ENCODE measurements at places on chromosomes 6 and 20.
A peak's percentile ranks its signal among the peaks of the same experiment; 100 is the strongest.

- DNase-seq = no peak
These were observed 83.1 kb downstream of the CAP2 start for GRCh38 chr6:17476511-17476910.

DNA sequence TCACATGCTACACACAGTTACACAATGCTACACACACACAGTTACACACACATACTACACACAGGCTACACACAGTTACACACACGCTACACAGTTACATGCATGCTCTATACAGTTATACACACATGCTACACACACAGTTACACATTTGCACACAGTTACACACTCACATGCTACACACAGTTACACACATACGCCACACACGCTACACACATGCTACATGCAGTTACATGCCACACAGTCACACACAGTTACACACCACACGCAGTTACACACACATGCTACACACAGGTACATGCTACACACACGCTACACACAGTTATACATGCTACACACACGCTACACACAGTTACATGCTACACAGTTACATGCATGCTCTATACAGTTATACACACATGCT, 15.6 kb downstream of the MYT1 start:
- no peak for DNase-seq

DNA sequence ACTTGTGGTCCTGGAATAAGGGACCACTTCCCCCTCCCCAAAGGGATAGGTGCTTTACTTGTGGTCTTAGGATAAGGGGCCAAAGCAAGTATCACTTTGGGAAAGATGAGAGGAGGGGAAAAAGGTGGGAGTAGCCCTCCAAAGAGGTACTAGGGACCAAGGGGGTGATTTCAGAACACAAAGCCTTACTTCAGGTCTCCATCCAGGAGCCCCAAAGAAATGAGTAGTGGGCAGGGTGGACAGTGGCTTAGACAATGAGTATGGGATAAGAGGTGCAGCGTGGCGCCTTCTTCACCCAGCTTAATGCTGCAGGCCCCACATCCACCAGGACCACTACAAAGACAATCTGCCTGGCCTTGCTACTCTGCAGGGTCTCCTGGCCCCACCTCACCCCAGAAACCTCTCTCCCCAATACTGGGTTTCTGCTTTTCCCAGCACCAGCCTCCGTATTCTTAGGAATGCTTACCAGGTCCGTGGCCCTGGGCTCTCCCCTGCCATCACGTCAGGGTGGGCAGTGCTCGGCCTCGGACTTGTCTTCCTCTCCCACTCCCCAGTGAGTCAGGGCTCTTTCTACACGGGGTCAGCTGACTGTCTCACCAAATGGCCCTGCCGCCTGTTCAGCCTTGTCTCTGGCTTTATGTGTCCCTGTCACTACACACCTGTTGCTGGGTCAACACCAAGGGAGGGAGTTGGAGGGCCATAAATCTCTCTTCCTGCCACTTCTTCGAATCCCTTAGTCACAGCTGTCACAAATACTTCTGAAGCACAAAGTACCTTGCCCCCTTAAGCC, 3.1 kb downstream of the NNAT start:
- peak; percentile 58 for DNase-seq

DNA sequence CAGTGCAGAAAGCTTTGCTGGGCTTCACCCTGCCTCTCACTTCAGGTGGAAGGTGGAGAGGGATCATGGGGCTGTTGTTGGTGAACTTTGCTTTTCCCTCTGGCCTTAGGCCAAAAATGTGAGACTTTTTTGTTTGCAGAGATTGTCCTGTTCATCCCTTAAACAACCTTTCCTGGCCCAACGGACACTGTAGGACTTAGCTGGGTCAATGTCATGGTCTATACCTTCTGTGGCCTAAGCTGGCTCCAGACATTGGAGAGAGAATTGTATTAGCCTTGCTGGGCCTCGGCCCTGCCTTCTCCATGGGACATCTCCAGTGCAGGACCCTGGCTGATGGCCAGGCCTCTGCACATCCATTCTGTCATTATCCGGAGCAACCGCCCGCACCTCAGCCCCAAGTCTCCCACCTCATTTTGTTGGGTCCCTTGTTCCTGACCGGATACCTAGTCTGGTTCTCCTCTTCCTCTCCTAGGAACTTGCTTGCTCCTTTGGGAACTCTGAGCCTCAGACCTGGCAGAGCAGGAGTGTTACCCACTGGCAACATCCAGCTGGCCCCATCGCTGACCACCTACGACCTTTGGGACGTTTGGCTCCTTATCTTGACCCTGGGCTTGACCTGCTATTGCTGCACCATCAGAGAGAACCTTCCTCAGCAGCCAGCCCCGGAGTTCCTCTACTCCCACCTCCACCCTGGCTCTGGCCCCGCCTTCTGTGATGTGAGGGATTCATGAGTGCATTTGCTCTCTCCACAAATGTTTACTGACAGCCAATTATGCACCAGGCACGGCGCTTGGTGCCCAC, 128.2 kb downstream of the BANF2 start:
- DNase-seq = no peak

GRCh38 chr20:47843886-47844567, 58.7 kb upstream of the SULF2 start:
- DNase-seq = no peak

DNA sequence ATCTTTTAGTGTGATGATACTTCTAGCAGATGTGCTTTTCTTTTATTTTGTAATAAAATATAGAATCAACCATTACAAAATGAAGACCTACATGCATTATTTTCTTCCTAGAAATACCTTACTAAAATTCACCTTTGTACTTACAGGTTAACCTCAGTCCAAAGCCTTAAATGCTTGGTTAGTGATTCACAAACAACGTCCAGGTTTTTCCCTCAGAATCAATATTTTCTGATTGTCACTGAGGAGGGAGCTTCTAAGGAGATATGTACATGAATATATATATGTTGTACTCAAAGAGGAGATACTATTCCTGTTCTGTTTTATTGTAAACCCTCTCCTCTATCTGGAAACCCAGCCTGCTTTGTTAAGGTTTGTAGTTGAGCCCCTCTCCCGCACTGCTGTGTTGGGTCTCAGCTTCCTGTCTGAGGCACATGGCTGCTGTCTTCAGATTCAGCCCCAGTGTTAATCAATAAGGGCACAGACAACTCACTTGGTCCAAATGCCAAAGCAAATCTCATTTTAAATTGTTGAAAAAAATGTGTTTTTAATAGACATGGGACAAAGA, 33.9 kb upstream of the HS3ST5 start:
- no peak for DNase-seq

GRCh38 chr6:19866985-19867627, 29.9 kb downstream of the ID4 start:
- no peak for DNase-seq

GRCh38 chr6:119671105-119671504, 321.5 kb upstream of the MAN1A1 start:
- no peak for DNase-seq

- no peak for DNase-seq
These were observed 24.0 kb downstream of the SNX3 start for GRCh38 chr6:108236791-108237190.

DNA sequence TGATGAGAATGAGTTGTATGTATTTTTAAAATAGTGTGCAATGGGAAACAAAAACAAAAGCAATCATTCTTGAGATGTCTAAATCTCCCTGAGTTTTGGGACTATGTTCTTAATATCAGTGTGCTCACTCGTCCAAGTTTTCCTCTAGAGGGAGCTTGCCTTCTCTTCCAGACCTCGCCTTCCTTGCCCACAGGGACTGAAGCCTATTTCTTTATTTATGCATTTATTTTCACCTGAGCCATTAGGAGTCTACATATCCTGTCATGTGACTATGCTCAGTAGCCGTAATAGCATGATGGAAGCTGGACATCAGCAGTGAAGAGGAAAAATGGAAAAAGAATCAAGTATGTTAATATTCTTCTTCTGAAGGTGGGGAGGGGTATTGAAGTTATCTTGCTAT, 131.2 kb downstream of the SH3BGRL2 start:
- no peak for DNase-seq

- DNase-seq = no peak
These were observed 91.7 kb downstream of the SCML4 start for GRCh38 chr6:107732461-107732860.

GRCh38 chr6:111175109-111175508, 87.8 kb downstream of the SLC16A10 start:
- no peak for DNase-seq

DNA sequence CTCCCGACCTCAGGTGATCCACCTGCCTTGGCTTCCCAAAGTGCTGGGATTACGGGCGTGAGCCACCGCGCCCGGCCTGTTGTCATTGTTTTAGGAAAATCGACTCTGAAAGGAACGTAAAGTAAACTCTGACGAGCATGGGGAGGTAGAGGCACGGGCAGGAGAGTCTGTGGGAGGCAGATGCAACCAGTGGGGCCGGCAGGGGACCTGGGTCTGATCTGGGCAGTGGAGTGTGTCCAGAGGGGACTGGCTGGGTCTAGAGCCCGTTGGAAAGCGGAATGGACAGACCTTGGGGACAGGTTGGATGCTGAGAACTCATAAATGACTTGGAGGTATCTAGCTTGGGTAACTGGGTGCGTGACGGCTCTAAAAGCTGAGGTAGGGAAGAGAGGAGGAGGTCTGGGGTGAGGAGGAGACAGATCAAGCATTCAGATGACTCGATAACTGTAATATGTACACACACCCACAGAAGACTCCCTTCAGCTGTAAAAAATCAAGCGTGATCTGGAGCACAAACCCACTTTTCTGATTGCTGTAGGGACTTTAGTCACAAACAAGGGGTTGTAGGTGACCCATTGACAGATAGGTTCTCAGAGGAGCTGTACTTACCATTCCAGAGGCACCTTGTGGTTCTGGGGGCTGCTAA, 22.4 kb downstream of the MANBAL start:
- peak; percentile 19 for DNase-seq

- no peak for DNase-seq
These were observed 48.6 kb upstream of the NAA20 start for GRCh38 chr20:19968466-19969073.

DNA sequence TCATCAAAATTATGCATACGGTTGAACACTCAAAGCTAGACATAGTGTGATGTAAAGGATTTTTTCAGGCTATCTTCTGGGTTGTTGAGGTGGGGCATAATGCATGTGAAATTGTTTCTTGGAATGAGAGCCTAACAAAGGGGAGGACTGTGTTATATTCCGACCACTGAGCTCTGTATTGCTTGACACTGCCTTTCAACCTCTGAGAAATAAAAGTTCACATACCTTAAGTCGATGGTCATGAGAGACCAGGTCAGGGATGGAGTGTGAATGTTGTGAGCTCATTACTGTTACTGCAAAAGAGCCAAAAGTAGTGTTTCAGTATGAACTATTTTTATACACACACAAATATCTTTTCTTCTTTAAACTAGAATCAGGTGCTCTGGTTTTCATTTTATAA, 5.0 kb downstream of the PFDN4 start:
- no peak for DNase-seq

GRCh38 chr6:153096792-153097191, 34.3 kb downstream of the RGS17 start:
- no peak for DNase-seq

DNA sequence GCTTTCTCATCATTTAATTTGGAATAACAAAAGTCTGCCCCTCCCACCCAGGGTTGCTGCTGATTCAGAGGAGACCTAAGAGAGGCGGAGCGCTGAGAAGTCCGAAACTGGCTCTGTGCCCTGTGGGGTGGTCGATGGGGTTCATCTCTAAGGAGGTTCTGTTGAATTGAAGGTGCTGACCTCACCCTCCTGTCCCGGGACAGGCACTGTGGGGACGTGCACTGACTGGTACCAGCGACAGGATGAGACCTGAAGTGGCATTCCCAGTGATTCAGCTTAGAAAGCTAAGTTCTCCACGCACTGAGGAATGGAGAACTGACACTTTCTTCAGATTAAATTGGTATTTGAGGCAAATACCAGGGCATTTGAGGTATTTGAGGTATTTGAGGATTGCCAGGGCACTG, 1.3 kb downstream of the GUCA1B start:
- no peak for DNase-seq

DNA sequence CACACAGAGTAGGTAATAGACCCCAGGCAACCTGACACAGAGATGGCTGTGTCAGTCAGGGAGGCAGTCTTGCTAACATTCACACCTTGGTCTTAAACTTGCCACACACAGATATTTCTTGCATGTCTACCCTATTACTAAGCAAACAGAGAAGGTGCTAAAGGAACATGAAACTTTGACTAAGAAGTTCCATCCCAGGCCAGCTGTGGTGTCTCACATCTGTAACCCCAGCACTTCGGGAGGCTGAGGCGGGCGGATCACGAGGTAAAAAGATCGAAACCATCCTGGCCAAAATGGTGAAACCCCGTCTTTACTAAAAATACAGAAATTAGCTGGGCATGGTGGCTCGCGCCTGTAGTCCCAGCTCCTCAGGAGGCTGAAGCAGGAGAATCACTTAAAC, 222.4 kb upstream of the JARID2 start:
- peak; percentile 82 for DNase-seq

- DNase-seq = no peak
These were observed 42.7 kb upstream of the HINT3 start for GRCh38 chr6:125913864-125914351.

GRCh38 chr6:144338474-144338873, 53.3 kb downstream of the UTRN start:
- no peak for DNase-seq

DNA sequence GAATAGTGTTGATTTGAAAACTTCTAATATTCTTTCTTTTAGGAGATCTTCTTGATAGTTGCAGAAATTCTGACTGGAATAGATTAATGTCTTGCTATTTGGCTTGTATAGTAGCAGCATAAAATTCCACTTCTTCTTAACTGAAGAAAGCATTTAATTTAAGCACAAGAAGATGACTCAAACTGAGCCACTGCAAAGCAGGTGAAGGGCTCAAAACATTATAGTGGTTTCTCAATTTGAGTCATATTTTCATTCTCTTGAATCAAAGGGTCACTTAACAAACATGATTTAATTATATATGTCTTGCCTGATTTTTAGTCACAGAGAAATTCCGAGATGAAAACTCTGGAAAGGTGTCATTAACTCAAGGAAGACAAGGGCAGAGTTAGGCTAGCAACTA, 239.3 kb downstream of the ZNF217 start:
- no peak for DNase-seq

DNA sequence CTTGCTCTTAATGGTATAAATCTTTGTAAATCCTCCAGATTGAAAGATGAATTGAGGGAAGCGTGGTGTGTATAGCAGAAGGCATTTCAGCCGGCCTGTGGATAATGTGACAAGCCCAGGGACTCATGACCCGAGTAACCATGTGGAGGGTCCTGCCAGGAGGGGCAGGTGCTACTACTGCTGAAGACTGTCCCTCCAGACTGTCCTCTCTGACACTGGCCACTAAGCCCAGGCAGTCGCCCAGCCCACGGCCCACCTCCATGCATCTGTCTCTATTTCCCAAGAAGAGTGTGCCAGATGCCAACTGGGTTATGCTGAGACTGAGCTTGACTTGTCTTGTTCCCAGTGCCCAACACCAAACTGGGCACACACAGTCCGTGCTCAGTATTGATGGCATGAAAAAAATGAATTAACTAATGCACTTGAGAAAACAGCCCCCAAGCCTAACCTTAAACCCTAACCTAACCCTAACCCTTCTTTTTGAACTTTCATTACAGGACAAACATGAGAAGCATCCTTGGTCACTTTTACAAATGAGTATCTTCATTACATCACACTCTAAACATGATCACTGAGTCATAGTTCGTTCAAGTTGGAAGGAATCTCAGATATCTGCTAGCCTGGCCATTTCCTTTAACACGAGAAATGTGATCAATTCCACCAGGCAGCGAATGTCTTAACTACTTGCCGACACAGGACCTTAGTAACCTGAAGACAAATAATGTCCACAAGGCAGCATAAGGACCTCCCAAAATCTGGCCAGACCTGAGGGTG, 182.2 kb upstream of the RREB1 start:
- DNase-seq = no peak

GRCh38 chr6:116328528-116328903, 42.2 kb upstream of the DSE start:
- no peak for DNase-seq

- DNase-seq = no peak
These were observed 168.7 kb upstream of the RSPO3 start for GRCh38 chr6:126949786-126950185.
